ENCODE measurements at places on chromosomes 2 and 18.
A peak's percentile ranks its signal among the peaks of the same experiment; 100 is the strongest.

DNA sequence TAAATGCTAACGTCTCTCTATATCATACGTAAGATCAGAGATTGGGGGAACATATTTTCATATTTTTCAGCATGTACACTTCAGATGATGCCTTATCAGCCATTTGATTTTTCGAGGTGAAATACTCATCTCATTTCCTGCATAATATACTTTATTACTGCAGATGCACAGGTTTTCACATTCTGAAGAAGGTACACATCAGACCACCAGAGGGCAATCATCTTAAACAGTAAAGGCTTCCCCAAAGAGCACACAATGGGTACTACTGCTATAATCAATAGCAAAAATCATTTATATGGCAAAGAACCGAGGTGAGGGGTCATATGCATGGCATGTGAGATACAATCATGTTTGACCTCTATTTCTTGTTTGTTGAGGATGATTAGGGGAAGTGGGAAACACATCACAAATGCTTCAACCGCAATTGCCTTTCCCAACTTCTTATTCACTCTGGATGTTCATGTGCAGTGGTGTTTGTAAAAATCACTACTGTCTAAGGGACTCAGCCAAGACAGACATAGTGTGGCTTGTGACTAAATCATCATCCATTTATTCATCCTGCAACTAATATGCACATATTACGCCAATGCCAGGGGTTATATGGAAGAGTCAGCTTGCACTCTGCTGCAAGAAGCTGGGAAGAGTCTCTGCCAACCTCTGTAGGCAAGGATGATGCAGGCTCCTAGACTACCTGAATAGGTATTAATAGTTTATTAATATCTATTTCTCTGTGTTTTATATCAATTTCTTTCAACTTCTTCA lies 118.7 kb downstream of the EPB41L3 start:
- H3K36me3 ChIP-seq, result no peaks in the 10 kb centered on the region
- H3K27me3 ChIP-seq, result no peaks in the 10 kb centered on the region
- H3K27ac ChIP-seq, result no peak overlapping the region
- H3K4me3 ChIP-seq, result no peak overlapping the region

DNA sequence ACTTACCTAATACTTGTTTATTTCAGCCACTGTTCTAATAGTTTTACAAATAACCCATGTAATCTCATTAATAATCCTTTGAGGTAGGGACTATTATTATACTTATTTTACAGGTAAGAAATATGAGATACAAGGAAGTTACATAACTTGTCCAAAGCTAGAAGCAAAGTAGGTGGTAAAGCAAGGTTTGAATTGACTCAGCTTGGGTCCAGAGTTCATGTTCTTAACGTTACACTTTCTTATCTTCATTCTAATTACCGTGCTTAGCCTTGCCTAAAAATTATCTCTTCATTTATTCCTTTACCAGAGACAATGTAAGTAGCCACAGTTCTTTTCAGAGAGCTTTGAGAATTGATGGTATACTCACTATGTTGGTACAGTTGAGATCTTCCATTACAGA lies 743.6 kb downstream of the KCNJ3 start:
- no peaks in the 10 kb centered on the region for H3K4me1 ChIP-seq
- H3K36me3 ChIP-seq, result no peaks in the 10 kb centered on the region

- DNase-seq, result no peak
- peaks cover 14% of the 10 kb centered on the region for H3K4me1 ChIP-seq
- no peak overlapping the region for H3K4me3 ChIP-seq
- H3K36me3 ChIP-seq, result no peaks in the 10 kb centered on the region
- H3K27me3 ChIP-seq, result peaks cover 2% of the 10 kb centered on the region
Observed at GRCh38 chr2:64371727-64372126, 82.2 kb upstream of the LGALSL start.

DNA sequence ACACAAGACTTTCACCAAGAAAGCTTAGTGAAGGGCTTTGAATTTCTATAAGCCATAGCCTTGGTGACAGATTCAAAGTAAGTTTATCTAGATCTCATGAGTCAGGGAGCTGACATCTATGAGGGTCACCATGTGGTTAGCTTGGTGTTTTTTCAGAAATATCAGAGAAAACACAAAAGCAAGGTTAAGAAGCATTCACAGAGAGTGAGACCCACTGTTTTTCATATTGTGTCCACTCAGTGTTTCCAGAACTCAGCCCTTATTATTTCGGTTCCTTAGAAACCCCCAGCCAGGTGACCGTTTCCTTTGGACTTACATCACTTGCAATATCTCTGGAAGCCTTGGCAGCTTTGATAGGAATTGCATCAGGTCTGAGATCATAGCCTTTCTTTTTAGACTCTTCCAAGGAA lies 76.6 kb downstream of the NEB start:
- H3K4me3 ChIP-seq, result no peak overlapping the region
- no peaks in the 10 kb centered on the region for H3K36me3 ChIP-seq
- no peak overlapping the region for H3K27ac ChIP-seq
- H3K4me1 ChIP-seq, result no peaks in the 10 kb centered on the region

DNA sequence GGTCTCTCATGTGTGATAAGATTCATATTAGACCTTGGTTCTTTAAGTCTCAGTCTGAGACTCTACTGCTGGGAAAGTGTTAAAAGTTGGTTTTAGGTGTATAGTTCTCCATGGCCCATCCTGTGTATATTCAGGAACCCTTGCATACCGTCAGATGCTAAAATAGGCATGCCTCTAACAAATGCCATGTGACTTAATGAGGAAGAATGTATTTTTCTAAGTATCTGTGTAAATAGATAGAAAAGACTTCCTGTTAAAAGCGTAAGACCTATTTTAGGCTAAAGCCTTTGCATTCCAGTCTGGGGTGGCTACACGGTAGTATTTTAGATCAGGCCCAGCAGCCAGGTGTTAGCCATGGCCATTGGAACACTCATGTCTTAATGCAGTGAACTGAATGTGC lies 73.3 kb downstream of the RHBDD1 start:
- no peaks in the 10 kb centered on the region for H3K27me3 ChIP-seq
- no peaks in the 10 kb centered on the region for H3K36me3 ChIP-seq
- no peak overlapping the region for H3K4me3 ChIP-seq
- H3K27ac ChIP-seq, result no peak overlapping the region
- no peaks in the 10 kb centered on the region for H3K4me1 ChIP-seq

- no peaks in the 10 kb centered on the region for H3K27me3 ChIP-seq
- H3K27ac ChIP-seq, result peak overlapping the region; percentile 8
- no peak overlapping the region for H3K4me3 ChIP-seq
- H3K4me1 ChIP-seq, result peaks cover 37% of the 10 kb centered on the region
- DNase-seq, result no peak
Observed at GRCh38 chr2:187525163-187525900, 28.9 kb downstream of the TFPI start.

DNA sequence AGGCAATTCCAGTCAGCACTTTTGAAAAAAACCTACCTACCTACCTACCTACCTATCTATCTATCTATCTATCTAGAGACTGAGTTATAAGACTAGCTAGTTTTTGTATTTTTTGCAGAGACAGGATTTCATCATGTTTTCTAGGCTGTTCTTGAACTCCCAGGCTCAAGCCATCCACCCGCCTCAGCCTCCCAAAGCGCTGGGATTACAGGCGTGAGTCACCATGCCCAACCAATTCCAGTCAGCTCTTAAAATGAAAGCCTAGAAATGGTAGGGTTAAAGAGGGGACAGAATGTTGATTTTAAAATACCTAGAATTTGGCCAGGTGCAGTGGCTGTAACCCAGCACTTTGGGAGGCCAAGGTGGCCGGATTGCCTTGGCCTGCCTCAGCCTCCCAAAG lies 19.1 kb downstream of the MSH2 start:
- DNase-seq, result no peak
- no peak overlapping the region for H3K4me3 ChIP-seq
- H3K27me3 ChIP-seq, result no peaks in the 10 kb centered on the region

- peaks cover 32% of the 10 kb centered on the region for H3K4me1 ChIP-seq
- no peak overlapping the region for H3K27ac ChIP-seq
- H3K36me3 ChIP-seq, result peaks cover 18% of the 10 kb centered on the region
- peak; percentile 92 for DNase-seq
Observed at GRCh38 chr2:130372055-130372832, 16.4 kb downstream of the PTPN18 start.

DNA sequence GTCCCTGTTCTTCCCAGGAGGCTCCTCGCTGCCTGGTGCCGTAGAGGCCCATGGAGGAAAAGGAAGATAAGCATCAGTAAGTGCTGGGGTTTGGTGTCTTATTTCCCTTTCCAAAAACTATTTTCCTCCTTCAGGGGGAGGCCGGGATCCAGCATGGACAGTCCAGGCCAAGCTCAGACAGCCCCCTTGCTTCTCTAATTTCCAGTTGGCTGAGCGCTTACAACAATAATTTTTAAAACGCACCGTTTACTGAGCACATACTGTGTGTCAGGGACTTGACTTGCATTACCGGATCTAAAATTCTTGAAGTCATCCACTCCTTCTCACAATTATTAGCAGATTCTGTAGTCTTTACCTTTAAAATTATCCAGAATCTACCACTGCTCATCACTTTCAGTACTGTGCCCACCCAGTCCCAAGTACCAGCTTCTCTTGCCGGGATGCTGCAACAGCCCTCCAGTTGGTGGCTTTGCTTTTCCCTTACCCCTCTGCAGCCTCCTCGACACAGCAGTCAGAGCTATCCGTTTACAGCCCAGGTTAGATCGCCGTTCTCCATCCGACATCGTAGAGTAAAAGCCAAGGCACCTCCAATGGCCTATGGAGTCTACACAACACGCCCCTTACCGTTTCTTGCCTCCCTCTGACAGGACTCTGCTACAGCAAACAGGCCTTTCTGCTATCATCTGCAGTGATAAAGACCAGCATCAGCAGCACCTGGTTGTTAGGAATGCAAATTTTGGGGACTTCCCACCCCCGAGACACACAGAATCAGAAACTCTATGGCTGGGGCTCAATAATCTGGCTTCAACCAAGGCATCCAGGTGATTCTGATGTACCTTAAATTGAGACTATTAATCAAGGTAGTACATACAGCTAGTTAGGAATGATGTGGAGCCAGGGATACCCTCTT lies 75.2 kb upstream of the TSPYL6 start:
- H3K27me3 ChIP-seq, result peaks cover 38% of the 10 kb centered on the region
- no peak for DNase-seq
- no peak overlapping the region for H3K27ac ChIP-seq
- H3K36me3 ChIP-seq, result peaks cover 3% of the 10 kb centered on the region
- peaks cover 10% of the 10 kb centered on the region for H3K4me1 ChIP-seq

- peaks cover 31% of the 10 kb centered on the region for H3K27me3 ChIP-seq
- H3K27ac ChIP-seq, result peak overlapping the region; percentile 31
- H3K36me3 ChIP-seq, result no peaks in the 10 kb centered on the region
Observed at GRCh38 chr2:232518844-232519243, 1.3 kb upstream of the PRSS56 start.

- H3K27ac ChIP-seq, result no peak overlapping the region
- H3K36me3 ChIP-seq, result no peaks in the 10 kb centered on the region
- no peaks in the 10 kb centered on the region for H3K27me3 ChIP-seq
- DNase-seq, result no peak
- no peak overlapping the region for H3K4me3 ChIP-seq
- peaks cover 33% of the 10 kb centered on the region for H3K4me1 ChIP-seq
Observed at GRCh38 chr18:24031916-24032315, 17.4 kb downstream of the TTC39C start.

GRCh38 chr2:232919141-232919540 lies 49.1 kb downstream of the SNORC start:
- peaks cover 4% of the 10 kb centered on the region for H3K4me1 ChIP-seq
- H3K27ac ChIP-seq, result no peak overlapping the region
- no peak overlapping the region for H3K4me3 ChIP-seq
- DNase-seq, result no peak

GRCh38 chr2:222622910-222623309 lies 33.0 kb downstream of the FARSB start:
- H3K27ac ChIP-seq, result no peak overlapping the region

GRCh38 chr2:108080177-108080576 lies 93.9 kb downstream of the SLC5A7 start:
- H3K27ac ChIP-seq, result no peak overlapping the region
- peaks cover 7% of the 10 kb centered on the region for H3K4me1 ChIP-seq
- H3K36me3 ChIP-seq, result no peaks in the 10 kb centered on the region
- no peaks in the 10 kb centered on the region for H3K27me3 ChIP-seq

DNA sequence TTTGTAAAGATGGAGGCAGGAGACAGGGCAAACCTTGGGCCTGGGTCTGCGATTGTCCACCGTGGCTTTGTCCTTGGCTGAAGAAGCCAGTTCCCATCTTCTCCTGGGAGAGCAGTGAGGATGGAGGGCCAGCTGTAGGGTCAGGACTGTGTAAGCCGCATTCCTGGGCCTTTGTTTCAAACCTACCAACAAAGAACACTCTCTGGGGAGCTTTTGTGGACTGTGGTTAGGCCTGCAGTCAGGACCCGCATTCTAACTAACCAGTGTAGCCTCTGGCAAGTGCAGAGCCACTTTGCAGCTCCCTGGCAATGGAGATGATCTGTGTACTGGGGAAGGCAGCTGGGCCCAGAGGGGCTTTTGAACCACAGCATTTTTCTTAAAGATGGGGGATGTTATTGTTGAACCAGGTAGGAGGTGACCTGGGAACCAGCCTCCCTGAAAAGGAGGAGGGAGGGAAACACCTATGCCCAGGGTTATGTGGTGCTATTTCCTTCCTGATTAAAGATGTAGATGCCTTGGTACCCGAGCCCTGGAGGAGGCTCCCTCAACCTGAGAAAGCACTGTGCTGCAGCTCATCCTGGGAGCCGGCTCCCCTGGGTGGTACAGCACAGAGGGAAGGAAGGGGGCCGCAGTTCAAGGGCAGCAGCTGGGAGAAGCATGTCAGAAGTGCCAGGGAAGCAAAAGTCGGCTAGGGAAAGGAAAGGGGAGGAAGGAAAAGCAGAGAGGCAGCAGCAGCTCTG lies 12.7 kb upstream of the SMAD4 start:
- H3K4me1 ChIP-seq, result peaks cover 13% of the 10 kb centered on the region
- DNase-seq, result peak; percentile 38

DNA sequence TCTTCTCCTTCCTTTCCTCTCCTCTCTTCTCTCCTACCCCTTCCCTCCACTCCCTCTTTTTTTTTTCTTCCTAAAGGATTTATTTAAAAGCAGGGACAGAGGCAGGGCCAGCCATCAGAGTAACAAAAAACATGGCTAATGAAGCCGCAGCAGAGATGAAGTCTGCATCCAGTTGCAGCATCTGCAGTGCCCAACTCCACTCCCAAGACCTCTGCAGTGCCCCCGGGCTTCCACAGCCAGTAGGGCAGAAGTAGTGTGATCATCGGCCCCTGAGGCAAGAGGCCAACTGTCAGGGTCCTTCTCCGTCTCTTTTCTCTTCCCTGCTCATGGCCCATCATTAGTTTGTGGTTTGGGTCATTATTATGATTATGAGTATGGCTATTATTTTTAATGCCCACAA lies 4.2 kb upstream of the EGR4 start:
- H3K27me3 ChIP-seq, result peaks cover 87% of the 10 kb centered on the region
- H3K27ac ChIP-seq, result no peak overlapping the region
- no peaks in the 10 kb centered on the region for H3K36me3 ChIP-seq

All from WTC11 (cell line).